Left lung (tissue), 14 donors: ENCODE measurements at places on chromosomes 5 and 9. TPM values are rescaled to one million over a fixed set of nuclear protein-coding genes. Genes with fewer than 3 reads are reported as not detected.

Gene RETREG1
- 2.2 TPM for polyA plus RNA-seq

DNA sequence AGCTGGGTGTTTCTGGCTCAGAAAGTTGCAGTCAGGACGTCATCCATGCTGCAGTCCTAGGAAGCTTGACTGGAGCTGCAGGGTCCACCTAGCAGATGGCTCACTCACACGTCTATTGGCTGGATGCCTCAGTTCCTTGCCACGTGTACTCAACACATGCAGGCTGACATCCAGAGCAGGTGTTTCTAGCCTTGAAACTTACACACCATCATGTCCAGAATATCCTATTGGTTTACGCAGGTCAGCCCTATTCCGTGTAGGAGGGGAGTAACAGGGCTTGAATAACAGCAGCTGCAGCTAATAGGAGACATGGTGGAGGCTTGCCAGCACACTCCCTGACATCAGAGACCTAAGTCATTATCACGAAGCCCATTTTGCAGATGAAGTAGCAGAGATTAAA, 473.5 kb downstream of the ACTL7B start:
- DNase-seq, result no peak

Gene ZCCHC7
- polyA plus RNA-seq, result 23.2 TPM

- no peak for DNase-seq
Measured at GRCh38 chr5:136076881-136077445, 48.2 kb downstream of the TGFBI start.

DNA sequence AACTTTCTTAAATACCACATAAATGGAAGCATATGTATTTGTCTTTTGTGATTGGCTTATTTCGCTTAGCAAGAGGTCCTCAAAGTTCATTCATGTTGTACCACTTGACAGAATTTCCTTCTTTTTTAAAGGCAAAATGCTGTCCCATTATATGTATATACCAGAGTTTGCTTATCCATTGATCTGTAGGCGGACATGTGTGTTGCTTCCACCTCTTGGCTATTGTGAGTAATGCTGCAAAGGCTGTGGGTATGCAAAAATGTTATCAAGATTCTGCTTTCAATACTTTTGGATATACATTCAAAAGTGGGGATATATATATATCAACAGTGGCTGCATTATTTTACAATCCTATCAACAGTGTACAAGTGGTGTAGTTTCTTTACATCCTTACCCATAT, 271.0 kb downstream of the PRR16 start:
- DNase-seq, result no peak

GRCh38 chr5:14476786-14477435, 104.7 kb upstream of the OTULINL start:
- DNase-seq, result no peak

- peak; percentile 64 for DNase-seq
Measured at GRCh38 chr5:61625681-61626621, 293.9 kb downstream of the ZSWIM6 start.

- no peak for DNase-seq
Measured at GRCh38 chr5:176447591-176447977, 601 bp upstream of the FAF2 start.

GRCh38 chr5:134000091-134000511, 4.7 kb downstream of the VDAC1 start:
- no peak for DNase-seq

DNA sequence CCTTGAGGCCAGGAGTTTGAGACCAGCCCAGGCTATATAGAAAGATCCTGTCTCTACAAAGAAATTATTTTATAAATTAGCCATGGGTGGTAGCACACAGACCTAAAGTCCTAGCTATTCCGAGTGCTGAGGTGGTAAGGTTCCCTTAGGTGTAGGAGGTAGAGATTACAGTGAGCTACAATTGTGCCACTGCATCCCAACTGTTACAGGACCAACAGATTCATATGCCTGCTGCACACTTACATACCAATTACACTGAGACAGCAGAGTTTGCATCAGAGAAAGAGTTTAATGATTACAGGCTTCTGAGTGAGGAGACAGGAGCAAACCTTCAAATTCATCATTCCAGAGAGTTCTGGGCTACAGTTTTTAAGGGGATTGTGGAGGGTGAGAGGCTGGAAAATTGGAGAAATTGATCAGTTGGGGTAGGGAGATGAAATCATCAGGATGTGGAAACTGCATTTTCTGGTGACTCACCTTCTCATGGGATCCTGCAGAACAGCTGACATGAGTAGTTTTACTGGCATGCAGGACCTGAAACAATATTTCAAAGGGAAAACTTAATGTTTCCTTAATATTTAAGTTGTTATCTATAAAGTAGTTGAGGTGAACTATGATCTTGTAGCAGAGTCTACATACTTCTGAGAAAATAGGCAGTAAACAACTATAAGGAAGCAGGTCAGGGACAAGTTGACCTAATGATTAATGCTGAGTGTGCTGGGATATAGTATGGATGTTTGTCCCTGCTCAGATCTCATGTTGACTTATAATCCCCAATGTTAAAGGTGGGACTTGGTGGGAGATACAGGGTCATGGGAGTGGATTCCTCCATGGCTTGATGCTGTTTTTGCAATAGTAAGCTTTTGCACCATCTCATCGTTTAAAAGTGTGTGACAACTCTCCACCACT, 54.7 kb downstream of the ANXA2R start:
- no peak for DNase-seq

Gene RMRP
- not detected for polyA plus RNA-seq

GRCh38 chr9:93097511-93098201, 1.6 kb downstream of the CARD19 start:
- no peak for DNase-seq

DNA sequence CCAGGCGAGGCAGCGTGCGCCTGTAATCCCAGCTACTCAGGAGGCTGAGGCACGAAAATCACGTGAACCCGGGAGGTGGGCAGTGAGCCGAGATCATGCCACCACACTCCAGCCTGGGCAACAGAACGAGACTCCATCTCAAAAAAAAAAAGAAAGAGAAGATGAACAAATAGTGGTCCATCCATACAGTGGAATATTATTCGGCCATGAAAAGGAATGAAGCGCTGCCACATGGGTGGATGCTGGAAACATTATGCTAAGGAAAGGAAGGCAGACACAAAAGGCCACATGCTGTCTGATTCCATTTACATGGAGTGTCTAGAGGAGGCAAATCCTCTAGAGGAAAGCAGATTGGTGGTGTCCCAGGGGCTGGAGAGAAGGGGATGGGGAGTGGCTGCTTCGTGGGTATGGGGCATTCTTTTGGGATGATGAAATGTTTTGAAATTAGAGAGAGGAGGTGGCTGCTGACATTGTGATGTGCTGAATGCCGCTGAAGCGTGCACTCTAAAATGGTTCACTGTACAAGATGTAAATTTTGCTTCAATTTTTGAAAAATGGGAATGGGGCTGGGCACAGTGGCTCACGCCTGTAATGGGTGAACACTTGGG, 17.0 kb downstream of the PLPP7 start:
- no peak for DNase-seq

- no peak for DNase-seq
Measured at GRCh38 chr9:101325053-101325452, 59.8 kb downstream of the BAAT start.

DNA sequence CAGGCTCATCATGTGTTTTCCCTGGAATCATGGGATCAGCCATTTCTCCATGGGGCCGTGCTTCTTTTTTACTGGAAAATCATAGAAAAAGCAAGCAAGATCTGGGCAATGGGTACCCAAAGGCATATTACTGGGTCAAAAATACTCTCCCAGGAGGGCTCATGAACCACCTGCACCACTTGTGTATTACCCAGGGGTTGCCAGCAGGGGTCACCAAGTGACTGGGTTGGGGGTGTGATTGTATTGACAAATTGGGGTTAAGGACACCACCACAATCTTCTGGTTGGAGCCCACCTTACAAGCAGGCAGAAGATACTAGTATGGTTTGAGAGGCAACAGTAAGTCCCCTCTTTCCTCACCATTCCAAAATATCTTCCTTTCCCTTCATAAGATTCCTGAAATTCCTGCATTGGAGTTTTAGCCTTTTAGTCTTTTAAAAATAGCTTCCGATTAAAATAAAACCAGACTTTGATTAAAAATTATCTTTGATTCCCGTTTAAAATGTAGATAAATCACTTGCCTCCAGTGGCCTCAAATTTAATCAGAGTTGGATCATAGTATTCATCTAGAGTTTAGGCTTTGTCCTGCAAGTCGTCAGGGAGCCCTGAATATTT, 603.3 kb downstream of the KIF4B start:
- DNase-seq, result no peak

Gene XPA
- polyA plus RNA-seq, result 32.0 TPM

GRCh38 chr5:112210430-112211005, 208.6 kb downstream of the EPB41L4A start:
- DNase-seq, result no peak

DNA sequence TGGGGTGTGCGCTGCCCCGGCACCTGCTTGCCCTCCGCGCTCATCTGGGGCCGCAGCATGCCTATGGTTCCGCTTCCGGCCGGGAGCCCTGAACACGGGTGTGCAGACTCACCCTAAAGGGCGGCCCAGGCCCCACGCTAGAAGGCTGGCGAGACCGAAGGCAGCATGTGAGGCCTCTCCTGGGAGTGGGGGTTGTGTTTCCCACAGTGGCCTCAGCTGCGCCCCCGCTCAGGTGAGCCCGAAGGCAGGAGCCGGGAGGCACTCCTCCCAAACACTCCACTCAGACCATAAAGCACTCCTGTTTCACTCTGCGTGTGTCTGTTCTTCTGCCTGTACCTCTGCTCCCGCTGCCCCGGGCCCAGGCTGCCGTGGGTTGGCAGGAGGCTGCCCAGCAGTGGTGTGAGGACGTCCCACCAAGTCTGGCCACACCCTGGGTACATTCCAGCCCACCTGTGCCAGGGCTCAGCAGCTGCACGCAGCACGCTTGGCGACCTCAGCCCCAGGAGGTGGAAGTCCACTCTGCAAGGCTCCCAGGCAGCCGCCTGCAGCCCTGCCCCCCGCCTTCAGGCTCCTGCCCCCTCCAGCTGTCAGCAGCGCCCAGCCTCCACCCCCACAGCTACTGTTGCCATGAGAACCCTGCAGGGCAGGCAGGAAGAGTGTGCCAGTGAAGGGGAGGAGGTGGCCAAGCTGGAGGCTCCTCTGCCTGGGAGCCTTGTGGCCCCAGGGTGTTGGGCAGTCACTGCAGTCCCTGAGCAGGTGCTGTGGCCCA, 1.2 kb upstream of the AJM1 start:
- no peak for DNase-seq

Gene EPB41L4B
- polyA plus RNA-seq, result 17.6 TPM

- no peak for DNase-seq
Measured at GRCh38 chr5:31731710-31732301, 92.9 kb downstream of the PDZD2 start.

DNA sequence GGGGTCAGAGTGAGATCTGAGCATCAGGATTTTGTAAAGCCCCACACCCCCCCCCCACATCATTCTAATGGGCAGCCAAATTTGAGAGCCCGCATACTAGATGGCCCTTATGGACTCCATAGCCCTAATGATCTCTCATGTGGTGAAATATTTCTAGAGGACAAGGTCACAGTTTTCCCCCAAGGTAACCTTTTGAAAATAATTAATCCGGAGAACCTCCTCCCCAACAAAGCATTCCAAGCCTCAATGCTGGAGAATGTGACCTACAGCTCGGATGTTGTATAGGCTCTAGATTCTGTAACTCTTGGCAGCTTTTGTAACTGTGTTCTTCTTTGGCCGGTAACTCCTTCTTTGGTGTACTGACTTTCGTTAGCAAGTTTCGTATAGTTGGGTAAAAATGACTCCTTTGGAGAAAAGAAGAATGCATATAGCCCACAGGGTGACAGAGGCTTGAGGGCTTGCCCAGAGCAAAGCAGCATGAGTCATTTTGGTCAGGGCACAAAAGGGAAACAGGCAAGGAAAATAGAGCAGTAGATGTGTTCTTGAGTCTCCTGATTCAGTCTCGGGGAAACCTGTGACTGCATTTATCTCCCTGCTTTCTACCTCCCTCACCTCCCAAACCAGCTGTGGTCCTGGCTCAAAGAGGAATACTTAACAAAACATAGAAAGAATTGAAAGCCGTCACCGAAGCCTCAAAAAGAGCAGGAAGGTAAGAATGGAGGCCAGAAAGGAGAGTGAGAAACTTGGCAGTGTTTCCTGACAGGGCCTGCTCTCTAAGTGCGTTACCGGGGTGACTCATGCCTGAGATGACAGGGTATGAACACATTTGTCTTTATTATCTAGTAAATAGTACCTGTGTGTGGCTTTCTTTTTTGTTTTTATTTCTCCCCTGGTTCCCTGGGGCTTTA, 6.6 kb upstream of the XPA start:
- DNase-seq, result no peak

- no peak for DNase-seq
Measured at GRCh38 chr5:180801596-180802324, 846 bp downstream of the MGAT1 start.

GRCh38 chr9:113597390-113598241, 134.1 kb downstream of the RGS3 start:
- DNase-seq, result no peak

DNA sequence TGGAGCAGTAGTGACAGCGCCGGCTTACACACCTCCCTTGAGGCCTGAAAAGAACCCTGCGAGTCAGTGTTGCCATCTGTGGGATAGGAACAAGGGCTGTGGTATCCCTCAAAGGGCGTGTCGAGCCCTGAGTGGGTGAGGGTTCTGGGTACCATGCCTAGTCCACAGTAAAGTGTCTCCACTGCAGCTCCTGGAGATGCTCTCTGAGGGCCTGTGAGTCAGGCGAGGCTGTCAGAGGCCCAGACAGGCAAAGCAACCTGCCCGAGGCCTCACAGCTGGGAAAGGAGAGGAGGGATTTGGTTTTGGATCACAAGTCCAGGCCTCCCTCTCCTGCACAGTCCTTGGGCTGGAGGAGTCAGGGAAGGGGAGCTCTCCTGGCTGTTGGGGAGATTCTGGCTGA, 6.1 kb downstream of the PRRX2 start:
- DNase-seq, result no peak

Gene DAPK1
- 222 TPM for polyA plus RNA-seq

DNA sequence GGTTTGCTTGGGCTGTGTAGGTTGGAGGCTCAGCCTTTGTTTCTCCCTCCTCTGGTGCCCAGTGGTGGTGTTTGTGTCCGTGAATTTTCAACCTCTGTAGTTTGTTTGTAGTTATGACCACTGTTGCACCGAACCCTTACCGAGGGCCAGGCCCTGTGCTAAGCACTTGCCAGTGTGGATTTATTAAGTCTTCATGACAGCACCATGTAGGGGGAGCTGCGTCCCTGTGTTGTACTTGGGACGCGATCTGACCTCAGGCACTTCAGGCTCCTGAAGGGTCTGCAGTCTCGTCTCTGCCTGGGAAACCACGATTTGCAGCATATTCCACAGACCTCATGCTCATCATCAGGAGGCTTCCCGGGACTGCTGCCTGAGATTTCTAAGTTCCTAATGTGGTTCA, 12.8 kb downstream of the TENT4A start:
- no peak for DNase-seq

DNA sequence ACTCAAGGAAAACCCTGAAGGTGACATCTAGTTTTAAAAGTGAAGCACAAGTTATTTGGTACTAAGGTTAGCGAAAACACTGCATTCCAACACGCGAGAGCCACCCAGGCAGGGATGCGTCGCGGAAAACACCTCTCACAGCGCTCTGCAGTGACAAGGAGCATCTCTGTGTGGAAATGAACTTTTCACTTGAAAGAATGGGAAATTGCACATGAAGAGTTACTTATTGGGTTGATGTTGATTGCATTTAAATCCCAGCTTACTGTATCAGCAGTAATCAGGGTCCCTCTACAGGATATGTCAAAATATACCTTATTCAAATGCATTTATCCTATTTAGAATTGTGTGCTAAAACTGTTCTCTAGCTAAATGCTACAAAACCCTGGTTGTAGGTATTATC, 144.4 kb downstream of the BNC2 start:
- DNase-seq, result no peak
